ENCODE measurements at places on chromosomes 2 and 18.

DNA sequence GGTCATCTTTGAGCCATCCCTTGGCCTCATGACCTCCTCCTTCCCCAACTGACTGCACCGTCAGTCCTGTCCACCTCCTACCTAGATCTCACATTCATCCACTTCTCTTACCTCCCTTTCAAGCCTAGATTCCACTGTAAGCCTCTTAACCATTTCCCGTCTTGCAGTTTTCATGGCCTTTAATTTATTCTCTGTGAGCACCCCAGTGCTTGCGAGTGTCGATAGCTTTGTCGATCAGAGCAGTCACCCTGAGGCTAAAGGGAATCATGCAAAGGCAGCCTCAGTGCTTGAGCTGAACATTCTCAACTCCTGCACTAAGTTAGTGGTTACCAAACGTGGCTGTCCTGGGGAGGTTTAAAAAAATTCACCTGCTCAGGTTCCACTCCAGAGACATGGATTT is 14.7 kb downstream of the ARHGAP25 start:
- no peak for DNase-seq

GRCh38 chr2:65746931-65747675 is 314.7 kb upstream of the SPRED2 start:
- peak; percentile 71 for DNase-seq

- no peak for DNase-seq
Measured at GRCh38 chr18:45046228-45046627, 365.5 kb downstream of the SETBP1 start.

DNA sequence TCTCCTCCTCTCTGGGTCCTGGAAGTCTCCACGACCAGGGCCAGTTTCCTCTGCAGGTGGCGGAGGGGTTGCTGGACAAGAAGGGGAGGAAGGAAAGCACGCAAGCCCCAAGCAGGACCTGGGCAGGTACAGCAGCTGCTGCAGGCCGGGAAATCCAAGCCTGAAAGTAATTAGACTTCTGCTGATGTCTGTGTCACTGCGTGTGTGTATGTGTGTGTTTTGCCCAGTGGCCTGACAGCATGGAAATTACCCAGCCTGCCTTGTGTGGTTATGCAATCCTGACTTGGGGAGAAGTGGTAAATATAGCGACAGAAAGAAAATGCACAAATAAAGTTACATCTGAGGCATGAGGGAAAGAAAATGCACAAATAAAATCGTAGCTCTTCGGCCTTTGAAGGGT is 121.8 kb upstream of the ZBTB14 start:
- no peak for DNase-seq

GRCh38 chr2:20168727-20169696 is 55.9 kb downstream of the SDC1 start:
- DNase-seq = no peak

GRCh38 chr2:14891546-14891945 is 259.0 kb downstream of the LRATD1 start:
- no peak for DNase-seq

- no peak for DNase-seq
Measured at GRCh38 chr2:236748385-236748784, 178.8 kb downstream of the ACKR3 start.

GRCh38 chr18:1438967-1439366 is 534.3 kb downstream of the ADCYAP1 start:
- DNase-seq = no peak

- DNase-seq = no peak
Measured at GRCh38 chr2:206305523-206306245, 31.2 kb downstream of the ZDBF2 start.

- DNase-seq = no peak
Measured at GRCh38 chr2:172926785-172927640, 148.6 kb upstream of the MAP3K20 start.

- DNase-seq = no peak
Measured at GRCh38 chr2:127044165-127044718, 62.7 kb downstream of the BIN1 start.

GRCh38 chr2:239220981-239221396 is 179.8 kb downstream of the HDAC4 start:
- DNase-seq = no peak

DNA sequence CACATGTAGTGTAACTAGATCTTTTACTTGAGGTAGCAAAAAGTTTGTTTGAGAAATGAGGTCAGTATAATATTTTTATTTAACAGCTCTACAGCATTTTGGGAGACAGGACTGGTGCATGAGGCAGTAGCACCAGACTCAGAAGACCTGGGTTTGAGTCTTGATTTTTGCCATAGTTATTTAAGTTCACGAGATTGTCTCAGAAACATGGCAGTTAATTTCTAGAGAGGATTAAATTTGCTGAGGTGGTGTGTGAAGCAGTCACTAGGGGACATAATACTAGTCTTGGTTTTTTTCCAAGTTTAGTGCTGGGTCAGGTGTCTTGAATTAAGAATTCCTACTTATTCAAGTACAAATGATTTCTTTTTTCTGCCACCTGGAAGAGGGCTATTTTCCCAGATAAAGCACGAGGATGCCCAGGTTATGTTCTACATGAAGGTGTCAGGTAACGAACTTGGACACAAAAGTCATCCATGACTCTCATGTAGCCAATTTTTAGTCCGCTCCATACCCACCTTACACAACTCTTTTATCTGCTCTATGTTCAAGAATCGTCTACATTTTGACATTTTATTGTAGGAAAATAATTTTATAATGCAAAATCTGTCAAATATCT is 1.4 kb downstream of the MARCHF7 start:
- DNase-seq = no peak

DNA sequence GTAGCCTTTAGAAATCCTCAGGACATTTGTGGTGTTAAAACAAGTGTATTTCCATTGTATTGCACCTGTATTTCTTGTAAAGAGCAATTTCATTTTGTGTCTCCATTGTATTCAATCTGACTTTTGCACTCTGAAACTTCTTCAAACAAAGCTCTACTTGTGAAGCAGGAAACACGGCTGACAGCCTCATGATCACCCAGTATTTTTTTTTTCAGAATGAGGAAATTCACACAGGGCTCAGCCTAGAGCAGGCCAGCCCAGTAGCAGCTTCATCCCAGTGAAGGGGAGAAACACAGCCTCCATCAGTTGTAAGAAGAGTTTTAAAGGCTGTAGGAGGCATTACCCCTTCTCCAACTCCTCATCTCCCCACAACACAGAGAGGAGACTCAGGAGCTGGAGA is 175.9 kb upstream of the KLHL29 start:
- no peak for DNase-seq

DNA sequence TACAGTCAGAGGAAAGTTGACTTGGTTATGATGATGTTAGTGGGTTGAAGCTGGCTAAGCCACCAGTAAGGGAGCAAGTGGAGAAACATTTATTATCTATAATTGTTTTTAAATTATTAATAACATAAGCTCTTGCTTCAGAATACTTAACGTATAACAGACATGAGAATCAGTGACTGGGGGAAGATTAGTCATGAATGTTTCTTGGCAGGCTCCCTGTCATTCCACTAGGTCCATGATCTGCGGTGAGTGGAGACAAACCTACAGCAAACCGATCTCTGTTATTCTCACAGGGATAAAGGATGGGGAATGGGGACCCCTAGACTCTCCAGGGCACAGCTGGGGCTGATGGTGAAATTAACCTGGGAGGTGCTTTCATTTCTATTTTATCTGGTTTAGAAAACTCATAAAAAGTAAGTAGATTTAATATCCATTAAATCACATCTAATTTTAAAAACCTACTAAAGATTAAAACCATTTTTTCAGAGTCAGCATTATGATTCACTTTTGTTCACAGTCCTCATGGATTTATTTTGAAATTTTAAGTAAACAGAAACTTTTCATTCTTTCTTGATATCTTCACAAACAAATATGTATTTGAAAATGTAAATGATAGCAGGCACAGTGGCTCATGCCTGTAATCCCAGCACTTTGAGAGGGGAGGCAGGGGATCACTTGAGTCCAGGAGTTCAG is 420.3 kb downstream of the PTPRM start:
- no peak for DNase-seq

DNA sequence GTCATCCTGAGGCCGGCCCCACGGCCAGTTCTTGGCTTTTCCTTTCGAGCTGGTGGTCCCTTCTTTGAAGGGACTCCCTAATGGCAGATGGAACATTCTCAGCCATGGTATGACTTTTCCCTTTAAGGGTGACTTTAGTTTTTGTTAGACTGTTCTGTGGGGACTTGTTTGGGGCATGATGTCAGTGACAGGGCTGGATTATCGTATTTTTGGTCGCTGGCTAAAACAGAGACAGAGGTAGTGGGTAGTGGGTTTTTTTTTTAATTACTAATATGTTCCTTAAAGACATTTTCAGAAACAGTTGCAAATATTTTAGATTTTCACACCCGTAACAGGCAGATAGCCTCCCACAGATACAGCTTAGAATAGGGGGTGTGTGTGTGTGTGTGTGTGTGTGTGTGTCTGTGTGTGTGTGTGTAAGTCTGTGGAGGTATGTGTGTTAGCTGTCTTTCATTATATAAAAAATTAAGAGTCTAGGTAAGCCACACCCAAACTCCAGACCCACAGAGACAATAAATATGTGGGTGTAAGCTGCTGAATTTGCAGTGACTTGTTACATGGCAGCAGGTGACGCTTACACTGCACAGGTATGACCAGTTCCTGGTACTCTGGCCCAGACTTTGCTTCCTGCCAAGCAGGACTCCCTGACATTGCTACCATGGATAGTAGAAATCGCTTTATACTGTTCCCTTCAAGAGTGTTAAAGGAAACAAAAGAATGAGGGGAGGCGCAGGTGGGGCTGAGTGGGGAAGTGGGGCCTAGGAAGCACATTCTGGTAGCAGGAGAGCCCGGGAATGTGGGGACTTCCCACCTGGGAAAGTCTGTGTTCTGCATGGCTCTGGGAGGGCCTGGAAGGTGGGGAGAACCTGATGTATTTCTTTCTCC is 20.9 kb downstream of the NCK2 start:
- DNase-seq = no peak

- no peak for DNase-seq
Measured at GRCh38 chr2:44102790-44103562, 65.7 kb upstream of the PPM1B start.

DNA sequence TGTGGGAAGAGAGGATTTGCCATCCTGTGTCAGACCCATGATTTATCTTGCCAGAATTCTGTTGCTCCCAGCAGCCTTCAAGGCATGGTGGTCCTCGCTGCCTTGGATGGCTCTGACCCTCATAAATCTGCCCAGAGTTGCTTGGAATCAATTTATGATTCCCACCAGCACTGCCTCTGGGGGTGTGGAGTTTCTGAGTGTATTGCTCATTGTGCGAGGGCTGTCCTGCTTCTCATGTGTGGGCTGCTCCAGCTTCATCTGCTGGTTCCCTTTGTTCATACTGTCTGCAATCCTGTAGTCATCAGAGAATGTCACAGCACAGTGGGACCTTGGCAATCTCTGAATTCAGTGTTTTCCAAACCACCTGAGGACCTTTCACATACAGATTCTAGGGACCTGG is 139.8 kb downstream of the CLIP4 start:
- DNase-seq = no peak

GRCh38 chr18:35513181-35513936 is 15.6 kb upstream of the INO80C start:
- peak; percentile 83 for DNase-seq

GRCh38 chr2:18396329-18397010 is 164.0 kb downstream of the RDH14 start:
- no peak for DNase-seq

DNA sequence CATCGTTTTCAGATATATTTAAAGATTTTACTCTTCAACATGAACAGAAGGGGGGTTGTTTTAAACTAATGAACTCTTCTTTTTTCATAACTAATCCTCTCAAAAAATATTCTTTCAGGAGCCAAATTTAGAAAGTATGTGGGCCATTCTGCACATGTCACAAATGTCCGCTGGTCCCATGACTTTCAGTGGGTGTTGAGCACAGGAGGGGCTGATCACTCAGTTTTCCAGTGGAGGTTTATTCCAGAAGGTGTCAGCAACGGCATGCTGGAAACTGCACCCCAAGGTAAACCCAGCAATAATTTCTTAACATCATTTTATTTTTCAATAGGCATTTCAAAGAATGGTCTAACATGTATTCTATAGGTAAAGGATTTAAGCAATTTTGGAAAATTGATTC is 136.0 kb downstream of the EML6 start:
- no peak for DNase-seq

GRCh38 chr18:69946608-69947155 is 991 bp downstream of the CD226 start:
- DNase-seq = no peak

Data from ELF-1 (cell line).